ENCODE measurements at places on chromosomes 12 and 14.

DNA sequence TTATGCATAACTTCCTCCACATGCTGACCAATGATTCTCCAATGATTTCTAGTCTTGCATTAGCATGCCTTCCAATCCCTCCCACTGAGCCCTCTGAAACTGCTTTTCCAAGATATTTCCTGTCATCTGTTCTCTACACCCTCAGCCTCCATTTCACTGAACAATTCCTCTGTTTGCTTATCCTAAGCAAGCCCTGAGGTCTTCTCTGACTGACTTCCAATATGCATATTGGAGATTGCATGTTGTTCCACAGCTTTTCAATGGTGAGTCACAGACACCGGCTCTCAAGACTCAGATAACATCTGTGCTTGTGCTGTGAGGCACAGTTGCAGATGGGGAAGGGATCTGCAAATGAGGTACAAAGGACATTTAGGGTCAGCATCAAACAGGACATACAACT is 141.0 kb downstream of the SLC16A7 start:
- no peak for DNase-seq

DNA sequence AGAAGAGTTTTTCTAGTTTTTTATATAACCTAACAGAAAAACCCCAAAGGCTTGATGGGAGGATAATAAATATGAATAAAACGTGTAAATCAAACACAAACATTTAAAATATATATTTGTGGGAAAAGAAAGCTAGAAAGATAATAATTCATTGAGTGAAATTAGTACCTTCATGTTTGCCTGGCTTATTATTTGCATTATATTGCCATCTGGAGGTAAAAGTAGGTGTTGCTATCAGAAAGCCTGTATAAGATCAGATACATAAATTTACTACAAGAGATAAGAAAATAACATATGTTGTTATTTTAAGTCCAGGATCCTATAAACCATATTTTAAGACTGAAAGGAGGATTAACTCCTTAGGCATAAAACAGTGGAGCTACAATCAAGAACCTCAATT is 77.7 kb downstream of the NTS start:
- DNase-seq, result no peak

- DNase-seq, result no peak
Observed at GRCh38 chr14:91088585-91089235, 25.2 kb upstream of the DGLUCY start.

- no peak for DNase-seq
Observed at GRCh38 chr14:62159314-62159713, 397.1 kb downstream of the SNAPC1 start.

Data from activated CD4-positive, alpha-beta memory T cell treated with anti-CD3 and anti-CD28 coated beads for 36 hours (primary cell).